ENCODE measurements at places on chromosomes 1 and 21.

- no peak for DNase-seq
Measured at GRCh38 chr1:112262316-112262715, 133.7 kb upstream of the CTTNBP2NL start.

DNA sequence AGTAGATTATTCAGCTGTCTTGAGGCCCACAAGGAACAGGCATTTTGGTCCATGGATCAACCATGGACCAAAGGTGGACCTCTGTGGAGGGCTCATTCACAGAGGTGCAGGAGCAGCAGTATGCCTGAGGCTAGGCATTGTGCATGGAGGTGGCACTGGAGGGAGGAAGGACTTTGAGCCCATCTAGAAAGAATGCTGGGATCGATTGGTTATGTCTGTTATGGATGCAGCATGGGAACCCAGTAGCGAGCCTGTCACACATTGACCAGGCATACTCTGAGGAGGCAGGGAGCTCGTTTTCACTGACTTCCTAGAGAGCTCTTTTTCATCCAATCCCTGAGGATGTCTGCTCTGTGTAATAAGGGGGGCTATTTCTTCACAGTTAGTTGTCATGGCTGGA, 75.5 kb downstream of the KCNN3 start:
- DNase-seq: no peak

DNA sequence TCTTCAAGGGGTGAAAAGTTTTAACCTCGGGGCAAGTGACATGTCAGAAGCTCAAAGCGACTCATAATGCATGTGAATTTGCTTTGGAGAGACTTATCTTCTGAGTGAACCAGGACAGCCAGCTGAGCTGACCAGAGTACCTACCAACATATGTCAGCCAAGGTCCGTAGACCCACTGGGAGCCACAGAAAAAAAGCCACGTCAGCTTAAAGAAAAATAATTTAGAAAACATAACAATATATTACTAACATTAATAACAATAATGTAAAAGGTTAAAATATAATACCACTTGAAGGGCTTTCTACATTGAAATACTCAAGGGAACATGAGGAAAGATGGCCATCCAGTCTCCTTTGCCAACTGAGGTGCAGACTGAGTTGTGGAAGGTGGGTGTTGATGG, 6.9 kb downstream of the PEX19 start:
- no peak for DNase-seq

- DNase-seq: no peak
Measured at GRCh38 chr1:117527566-117528102, 78.2 kb upstream of the TENT5C start.

DNA sequence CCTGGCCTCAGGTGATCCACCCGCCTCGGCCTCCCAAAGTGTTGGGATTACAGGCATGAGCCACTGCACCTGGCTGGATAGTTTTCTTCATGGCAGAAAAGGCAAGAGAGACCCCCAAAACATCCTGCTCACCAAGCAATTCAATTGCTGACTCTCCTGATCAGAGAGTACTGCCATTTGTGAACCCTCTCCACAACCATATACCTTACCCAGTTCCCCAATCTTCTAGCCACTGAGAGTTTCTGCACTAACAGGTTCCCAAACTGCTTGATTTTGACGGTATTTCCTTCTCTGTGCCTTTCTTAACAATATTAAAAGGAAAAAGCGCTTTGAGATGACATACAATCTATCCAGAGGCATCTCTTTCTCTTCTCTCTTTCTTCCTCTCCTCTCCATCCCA, 39.9 kb upstream of the MUTYH start:
- no peak for DNase-seq

GRCh38 chr1:22618056-22618455, 18.4 kb upstream of the C1QA start:
- no peak for DNase-seq

GRCh38 chr1:116777831-116778830, 23.9 kb downstream of the CD2 start:
- DNase-seq: no peak

DNA sequence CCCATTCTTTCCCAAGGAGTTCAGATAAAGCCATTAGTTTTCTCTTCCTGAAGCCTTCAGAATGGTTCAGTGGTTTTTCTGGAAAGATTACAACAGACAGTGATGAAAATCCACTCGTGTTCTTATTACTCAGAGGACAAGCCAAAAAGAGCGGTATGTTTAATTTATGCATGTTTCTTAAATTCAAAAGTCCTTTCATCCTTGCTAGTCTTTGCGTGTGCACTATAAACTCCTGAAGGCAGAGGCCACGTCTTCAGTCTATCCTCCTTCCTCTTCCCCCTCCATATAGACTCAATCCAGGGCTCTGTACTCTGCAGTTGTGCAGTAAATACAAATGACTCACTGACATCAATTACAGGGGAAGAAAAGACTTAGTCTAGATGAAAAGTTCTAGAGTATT, 409.2 kb upstream of the PLXNA2 start:
- no peak for DNase-seq
